ENCODE measurements at places on chromosomes 4 and X.

GRCh38 chr4:19349416-19349815, 902.3 kb upstream of the SLIT2 start:
- no peak for DNase-seq

DNA sequence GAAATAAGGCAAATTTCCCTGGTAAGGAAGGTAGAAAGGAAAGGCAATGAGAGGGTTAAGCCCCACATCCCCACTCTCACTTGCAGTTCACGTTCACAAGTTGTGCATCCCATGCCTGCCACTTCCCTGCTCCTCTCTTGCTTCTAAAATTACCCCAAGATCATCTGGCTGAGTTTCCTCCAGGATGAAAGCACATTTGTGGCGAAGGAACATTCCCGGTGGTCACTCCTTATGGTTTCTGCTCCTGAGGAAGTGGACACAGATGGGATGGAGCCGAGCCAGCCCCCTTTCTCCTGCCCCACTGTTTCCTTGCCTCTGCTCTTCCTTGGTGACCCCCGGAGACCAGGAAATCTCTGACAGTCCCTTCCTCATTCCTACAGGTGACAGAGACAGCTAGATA, 37.5 kb downstream of the SPINK2 start:
- DNase-seq: peak; percentile 77

- DNase-seq: no peak
These were observed 504.3 kb downstream of the FAM133A start for GRCh38 chrX:94178145-94178788.

DNA sequence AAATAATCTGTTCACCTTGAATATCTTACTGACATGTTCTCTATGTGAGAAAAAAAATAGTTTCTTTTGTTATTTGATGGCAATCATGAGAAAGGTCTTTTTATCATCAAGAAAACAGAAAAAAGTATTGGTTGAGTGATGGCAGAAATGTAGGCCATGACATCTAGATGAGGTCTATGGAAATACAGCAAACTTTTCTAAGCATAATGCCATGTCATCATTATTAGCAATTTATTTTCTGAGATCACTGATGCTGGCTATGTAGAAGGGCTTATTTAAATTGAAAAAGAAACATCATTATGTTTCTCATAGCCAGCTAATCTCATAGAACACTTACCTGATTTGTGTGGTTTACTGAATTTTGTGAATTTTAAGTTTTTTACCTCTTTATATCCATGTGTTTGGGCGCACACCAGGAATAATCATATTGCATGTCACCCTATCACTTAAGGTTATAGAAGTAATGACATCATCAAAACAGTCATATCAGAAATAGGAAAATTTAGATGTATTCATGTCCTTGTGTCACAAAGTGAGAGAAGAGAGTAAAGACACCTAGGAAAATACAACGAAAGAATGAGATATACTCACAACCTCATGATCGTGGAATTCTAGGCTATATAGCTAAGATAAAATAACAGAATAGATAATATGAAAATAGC, 22.4 kb downstream of the UGT2A3 start:
- no peak for DNase-seq

- no peak for DNase-seq
These were observed 18.8 kb downstream of the PPP4R3C start for GRCh38 chrX:27444093-27444908.

DNA sequence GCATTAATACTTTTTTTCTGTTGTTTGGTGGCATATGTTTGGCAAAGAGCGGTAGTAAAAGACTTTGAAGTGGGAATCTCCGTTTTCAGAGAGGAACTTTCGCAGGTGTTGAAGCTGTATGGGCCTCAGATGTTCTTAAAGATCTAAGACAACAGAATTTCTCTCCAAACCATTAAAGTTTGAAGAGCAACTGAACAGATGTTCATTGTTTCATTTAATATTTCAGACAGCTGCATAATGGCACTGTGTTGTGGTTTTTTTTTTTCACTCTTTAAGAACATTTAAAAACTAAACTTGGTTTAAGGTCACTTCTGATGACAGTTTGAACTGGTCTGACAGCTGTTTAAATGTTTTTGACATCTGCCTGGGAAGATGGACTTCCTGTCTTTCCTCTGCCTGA, 882.7 kb upstream of the PCDH10 start:
- no peak for DNase-seq

GRCh38 chrX:16946971-16947562, 609 bp downstream of the REPS2 start:
- no peak for DNase-seq

- no peak for DNase-seq
These were observed 136.2 kb downstream of the CFAP299 start for GRCh38 chr4:80471756-80472155.

- no peak for DNase-seq
These were observed 61.0 kb downstream of the EVC2 start for GRCh38 chr4:5647351-5647750.

DNA sequence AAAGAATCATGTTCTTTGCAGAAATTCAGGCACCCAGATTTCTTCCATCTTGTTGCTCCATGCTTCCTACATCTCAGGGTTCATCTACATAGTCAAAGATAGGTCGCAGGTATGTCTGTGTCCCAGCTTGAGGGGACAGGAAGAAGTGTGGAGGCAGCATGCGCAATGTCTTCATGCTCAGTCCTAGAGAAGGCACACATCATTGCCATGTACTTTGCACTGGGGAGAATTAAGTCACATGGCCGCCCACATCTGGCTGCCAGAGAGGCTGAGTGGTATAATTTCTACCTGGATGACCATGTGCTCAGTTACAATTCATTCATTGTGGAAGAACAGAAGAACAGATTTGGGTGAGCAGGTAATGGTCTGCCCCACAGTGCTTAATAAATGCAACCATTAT, 54.1 kb downstream of the GAB1 start:
- DNase-seq: no peak

DNA sequence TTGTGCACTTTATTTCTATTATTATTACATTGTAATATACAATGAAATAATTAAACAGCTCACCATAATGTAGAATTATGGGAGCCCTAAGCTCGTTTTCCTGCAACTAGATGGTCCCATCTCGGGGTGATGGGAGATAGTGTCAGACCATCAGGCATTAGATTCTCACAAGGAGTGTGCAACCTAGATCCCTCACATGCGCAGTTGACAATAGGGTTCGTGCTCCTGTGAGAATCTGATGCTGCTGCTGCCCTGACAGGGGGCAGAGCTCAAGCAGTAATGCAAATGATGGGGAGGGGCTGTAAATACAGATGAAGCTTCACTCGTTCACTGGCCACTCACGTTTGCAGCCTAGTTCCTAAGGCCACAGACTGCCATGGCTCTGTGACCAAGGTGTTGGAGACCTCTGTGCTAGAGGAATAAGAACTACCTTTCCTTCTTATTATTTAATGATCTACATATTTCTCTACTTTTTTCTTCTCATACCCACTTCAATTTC, 492.9 kb upstream of the INTU start:
- DNase-seq: no peak

DNA sequence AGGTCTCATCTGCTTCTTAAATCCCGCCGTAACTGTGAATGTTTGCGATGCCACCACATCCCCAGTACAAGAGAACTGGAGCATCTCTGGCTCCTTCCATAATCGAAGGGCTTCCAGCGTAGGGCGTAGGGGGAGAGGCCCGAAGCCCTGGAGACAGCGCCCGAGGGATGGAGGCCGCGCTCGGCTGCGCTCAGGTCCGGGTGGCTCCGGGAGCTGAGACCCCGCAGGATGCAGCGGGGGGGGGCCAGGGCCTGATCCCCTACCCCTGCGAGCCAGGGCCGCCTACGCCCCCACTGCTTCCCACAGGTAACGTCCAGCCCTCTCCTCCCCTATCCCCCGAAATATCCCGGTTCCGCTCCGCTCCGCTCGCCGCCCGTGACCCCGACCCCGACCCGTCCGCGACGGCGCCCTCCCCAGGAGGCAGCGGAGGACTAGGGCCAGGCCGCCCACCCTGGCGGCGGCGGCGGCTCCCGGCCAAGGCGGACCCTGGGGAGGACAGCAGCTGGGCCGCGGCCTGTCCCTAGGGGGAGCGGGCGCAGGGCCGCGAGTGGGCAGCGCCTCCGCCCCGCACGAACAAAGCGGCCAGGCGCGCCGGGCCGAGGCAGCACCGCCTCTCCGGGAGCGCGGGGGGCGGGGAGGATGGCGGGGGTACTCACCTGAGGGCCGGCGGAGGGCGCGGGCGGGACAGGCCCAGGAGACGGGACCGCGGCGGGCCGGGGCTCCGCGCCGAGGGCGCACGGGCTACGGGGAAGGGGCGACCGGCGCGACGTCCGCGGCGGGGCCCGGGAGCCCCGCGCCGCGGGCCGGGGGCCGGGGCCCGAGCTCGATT, 723 bp downstream of the WDFY3 start:
- peak; percentile 67 for DNase-seq

GRCh38 chr4:118193421-118193820, 159.1 kb downstream of the NDST3 start:
- no peak for DNase-seq

DNA sequence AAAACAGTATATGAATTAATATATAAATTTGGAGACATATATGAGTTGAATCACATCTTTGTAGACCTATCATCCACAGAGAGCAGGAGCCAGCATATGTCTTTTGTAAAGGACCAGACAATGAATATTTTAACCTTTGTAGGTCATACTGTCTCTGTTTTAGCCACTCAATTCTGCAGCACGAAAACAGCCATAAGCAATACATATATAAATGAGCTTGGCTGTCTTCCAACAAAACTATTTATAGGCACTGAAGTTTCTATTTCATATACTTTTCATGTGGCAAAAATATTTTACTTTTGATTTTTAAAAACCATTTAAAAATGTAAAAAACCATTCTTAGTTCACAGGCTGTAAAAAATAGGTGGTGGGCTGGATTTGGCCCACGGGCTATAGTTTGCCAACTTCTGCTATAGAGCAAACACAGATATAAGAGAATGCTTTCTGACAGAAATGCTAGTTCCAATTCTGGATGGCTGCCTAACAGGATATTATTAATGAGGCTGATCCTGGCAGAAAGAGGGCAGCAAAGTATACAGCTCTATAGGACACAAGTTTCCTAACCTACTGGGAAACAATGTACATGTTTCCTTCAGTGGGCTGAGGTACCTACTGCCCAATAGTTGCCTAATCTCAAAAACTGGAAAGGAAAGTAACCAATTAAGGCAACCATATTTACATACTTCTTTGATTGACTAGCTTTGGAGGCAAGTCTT, 58.1 kb upstream of the UCP1 start:
- DNase-seq: no peak

GRCh38 chr4:8639021-8639420, 46.5 kb downstream of the CPZ start:
- no peak for DNase-seq

GRCh38 chr4:153064571-153064970, 128.4 kb downstream of the FHDC1 start:
- no peak for DNase-seq

DNA sequence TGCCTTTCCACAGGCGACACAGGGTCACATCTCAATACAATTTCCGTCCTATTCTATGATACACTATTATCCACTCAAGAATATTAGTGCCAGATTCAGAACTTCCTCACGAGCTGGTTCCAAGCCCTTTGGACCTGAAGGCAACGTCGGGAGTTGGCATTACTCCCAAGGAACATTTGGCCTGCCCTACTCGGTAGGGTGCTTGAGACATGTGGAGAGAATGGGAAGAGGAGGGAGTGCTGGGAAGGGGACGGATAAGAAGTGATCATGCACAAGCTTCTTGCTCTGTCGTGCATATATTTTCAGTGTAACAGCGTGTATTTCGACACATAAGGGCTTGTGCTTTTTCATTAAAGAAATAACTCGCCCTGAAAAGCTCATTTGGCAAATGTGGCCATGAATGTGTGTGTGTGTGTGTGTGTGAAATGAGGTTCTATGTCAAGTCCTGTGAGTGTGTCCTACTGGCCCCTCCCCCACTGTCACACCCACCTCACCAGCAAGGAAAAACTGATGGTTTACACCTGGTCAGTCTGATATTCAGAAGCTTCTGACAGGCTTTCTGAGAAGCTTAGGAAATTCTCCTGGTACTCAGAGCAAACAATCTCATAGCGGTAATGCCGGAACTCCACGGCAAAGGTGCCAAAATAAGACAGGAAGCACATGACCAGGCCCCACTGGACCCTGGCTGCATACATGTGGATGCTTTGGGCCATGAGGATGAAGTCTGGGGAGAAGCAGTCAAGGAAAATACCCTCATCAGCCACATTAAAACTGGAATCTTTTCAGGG, 54.8 kb downstream of the ENOPH1 start:
- no peak for DNase-seq

DNA sequence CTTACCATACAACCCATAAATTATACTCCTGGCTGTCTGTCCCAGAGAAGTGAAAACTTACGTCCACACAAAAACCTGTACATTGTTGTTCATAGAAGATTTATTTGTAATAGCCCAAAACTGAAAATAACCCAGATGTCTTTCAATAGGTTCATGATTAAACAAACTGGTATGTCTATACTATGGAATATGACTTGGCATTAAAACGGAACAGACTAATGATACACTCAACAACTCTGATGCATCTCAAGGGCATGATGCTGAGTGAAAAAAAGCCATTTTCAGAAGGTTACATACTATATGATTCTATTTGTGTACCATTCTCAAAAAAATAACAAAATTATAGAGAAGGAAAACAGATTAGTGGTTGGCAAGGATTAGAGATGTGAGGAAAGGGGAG, 11.6 kb upstream of the MND1 start:
- DNase-seq: no peak

GRCh38 chrX:115616943-115617563, 56.1 kb downstream of the PLS3 start:
- DNase-seq: peak; percentile 40

- DNase-seq: peak; percentile 89
These were observed at the start of gene RTL5 for GRCh38 chrX:72131317-72132294. Gene RTL5 (minus strand): TSS chrX:72131915.

DNA sequence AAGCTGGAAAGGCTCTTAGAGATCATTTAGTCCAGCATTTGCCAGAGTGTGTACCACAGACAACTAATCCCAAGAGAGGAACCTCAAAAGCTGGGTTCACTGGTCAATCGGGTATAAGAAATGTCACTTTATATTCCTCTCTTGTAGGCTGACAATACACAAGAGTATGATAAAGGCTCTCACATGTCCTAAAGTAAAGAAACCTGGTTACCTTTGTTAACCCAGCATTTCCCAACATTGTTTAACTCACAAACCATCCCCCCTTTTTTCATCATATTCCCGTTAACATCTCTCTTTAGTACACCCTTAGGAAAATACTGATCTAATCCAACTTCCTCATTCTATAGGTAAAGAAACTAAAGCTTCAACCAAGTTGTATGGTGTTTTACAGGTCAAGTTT, 74.4 kb downstream of the MBNL3 start:
- DNase-seq: no peak

DNA sequence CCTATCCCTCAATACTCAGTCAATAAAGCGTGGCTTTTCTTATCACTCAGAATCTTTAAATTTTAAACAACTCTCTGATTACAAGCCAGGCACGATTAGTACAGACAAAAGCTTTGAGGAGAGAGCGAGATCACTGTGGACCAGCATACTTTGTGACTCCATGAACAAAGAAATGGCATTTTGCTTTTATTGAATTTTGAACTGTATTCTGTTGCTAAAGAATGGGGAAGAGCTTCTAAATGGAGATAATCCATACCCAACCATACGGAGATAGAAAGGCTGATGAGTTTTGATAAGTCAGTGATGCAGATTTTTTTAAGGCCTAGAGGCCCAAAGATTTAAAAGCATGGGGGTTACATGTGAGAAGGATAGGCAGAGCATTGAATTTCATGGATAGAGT, 259.1 kb downstream of the DACH2 start:
- no peak for DNase-seq
